Activated B cell treated with CpG ODN at 0.5 μM for 24 hours (primary cell): ENCODE measurements at places on chromosomes 11 and 22.

GRCh38 chr11:66880496-66881450 lies 23.9 kb downstream of the LRFN4 start:
- H3K27me3 ChIP-seq: peaks cover 3% of the 10 kb centered on the region
- no peak for DNase-seq
- H3K27ac ChIP-seq: no peak overlapping the region
- H3K4me3 ChIP-seq: no peak overlapping the region

- H3K36me3 ChIP-seq: no peaks in the 10 kb centered on the region
- H3K27ac ChIP-seq: no peak overlapping the region
- H3K4me1 ChIP-seq: no peaks in the 10 kb centered on the region
- no peak for DNase-seq
- no peak overlapping the region for H3K4me3 ChIP-seq
Observed at GRCh38 chr11:120859552-120860295, 164.2 kb upstream of the TBCEL start.

GRCh38 chr11:86932924-86933875 lies 22.0 kb downstream of the FZD4 start:
- no peak overlapping the region for H3K4me3 ChIP-seq
- no peaks in the 10 kb centered on the region for H3K27me3 ChIP-seq
- no peaks in the 10 kb centered on the region for H3K36me3 ChIP-seq
- DNase-seq: no peak
- H3K4me1 ChIP-seq: no peaks in the 10 kb centered on the region
- H3K27ac ChIP-seq: no peak overlapping the region

DNA sequence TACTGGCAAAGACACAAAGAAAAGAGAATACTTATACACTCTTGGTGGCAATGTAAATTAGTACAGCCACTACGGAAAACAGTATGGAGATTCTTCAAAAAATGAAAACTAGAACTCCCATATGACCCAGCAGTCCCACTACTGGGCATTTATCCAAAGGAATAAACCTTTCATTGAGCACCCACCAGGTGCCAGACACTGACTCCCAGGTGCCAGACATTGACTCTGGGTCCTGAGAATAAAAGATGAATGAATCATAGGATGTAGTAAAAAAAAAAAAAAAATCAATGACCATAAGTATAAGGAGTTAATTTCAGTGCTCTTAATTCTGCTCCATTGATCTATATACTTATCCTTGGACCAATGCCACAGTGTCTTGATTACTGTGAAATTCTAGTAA lies 28.2 kb downstream of the HEPHL1 start:
- no peaks in the 10 kb centered on the region for H3K27me3 ChIP-seq
- H3K4me1 ChIP-seq: no peaks in the 10 kb centered on the region
- DNase-seq: no peak
- no peaks in the 10 kb centered on the region for H3K36me3 ChIP-seq

DNA sequence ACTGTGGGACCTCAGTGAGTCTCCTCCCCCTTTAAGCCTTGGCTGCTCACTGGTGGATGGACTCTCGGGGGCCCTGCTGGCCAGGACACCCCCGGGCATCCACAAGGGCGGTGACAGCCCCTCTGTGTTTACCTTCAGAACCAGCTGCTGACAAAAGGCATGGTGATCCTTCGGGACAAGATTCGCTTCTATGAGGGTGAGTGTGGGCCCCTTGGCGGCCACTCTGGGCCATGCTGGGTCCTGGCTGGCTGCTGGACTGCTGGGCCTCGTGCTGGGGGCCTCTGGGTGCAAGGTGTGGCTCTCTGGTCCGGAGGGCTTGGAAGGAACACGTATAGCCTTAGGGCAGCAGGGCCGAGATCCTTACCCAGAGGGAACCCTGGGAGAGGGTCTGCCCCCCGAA lies 24.4 kb downstream of the PRR5 start:
- H3K27ac ChIP-seq: no peak overlapping the region
- H3K4me3 ChIP-seq: no peak overlapping the region
- peaks cover 14% of the 10 kb centered on the region for H3K36me3 ChIP-seq
- H3K27me3 ChIP-seq: no peaks in the 10 kb centered on the region

DNA sequence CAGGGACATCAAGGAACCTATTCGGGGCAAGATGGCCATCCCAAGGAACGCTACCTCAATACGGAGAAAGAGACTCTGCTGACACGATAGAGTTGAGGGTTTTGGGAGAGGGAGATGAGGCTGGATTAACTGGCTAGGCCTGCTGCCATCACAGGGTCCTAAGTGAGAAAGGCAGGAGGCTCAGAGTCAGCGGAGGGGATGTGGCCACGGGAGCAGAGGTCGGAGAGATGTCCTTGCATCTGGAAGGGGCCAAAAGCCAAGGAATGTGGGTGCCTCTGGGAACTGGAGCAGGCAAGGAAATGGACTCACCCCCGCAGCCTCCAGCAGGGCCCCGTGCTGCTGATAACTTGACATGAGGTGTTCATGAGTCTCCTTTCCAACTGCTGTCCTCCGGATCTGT lies 31.0 kb upstream of the RFPL3 start:
- no peaks in the 10 kb centered on the region for H3K4me1 ChIP-seq
- H3K36me3 ChIP-seq: no peaks in the 10 kb centered on the region
- DNase-seq: no peak
- H3K27me3 ChIP-seq: peaks cover 2% of the 10 kb centered on the region
- H3K27ac ChIP-seq: no peak overlapping the region

DNA sequence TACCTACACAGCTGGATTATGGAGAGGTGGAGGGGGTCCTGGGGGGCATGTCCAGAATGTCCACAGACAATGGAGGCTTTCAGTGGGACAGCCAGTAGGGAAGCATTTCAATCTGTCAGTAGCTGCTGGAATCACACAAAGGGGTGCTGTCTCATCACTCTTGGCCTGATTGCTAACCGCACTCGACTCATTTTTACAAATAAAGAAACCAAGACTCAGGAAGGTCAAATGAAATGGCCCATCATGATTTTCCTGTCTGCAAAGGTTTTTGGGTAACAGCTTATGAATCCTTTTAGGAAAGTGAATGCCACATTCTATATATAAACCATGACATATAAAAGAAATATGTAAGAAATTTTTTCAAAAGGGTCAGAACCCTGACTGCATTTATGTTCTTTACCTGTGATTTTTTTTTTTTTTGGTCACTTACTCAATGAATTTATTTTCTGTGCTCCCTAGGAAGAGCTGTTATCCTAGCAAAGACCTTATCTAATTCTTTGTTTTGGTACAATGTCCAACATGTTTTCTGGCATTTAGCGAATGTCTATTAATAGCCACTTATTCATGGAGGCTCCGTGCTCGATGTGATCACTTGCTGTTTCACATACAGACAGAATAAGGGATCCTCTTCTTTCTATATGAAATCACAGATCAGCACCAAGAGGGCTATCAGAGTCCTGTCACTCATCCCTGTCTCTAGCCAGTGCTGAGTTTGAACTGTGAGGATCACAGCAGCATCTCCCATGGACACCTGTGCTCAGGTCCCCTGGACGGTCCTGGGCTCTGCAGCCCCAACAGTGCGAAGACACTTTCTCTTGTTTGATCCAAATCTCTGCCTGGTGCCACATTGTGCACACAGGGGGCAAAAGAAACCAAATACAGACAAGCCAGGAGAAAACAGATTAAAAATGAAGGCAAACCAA lies 979.7 kb downstream of the NTM start:
- no peaks in the 10 kb centered on the region for H3K4me1 ChIP-seq
- H3K27me3 ChIP-seq: no peaks in the 10 kb centered on the region
- H3K4me3 ChIP-seq: no peak overlapping the region
- no peak overlapping the region for H3K27ac ChIP-seq
- no peaks in the 10 kb centered on the region for H3K36me3 ChIP-seq

DNA sequence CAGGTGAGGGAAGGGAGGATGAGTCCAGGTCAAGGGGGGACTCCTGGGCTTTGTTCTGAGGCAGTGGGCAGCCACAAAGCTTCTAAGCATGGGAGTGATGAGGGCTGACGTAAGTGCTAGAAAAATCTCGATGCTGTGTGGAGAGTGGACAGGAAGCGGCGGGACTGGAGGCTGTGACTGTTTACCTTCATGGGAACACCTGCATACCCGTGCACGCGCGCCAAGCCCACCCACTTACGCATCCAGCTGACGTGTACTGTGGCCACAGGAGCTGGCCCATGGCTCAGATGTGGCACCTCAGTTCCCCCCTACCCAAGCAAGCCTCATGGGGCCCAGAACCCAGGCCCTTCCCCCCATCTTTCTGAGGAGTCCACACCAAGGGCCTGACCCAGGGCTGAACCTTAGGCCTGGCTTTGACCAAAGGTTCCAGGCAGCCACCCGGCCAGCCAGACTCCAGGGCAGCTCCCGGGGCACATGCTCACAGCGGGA lies 14.0 kb downstream of the MYRF start:
- no peak overlapping the region for H3K27ac ChIP-seq
- no peaks in the 10 kb centered on the region for H3K36me3 ChIP-seq
- H3K27me3 ChIP-seq: peaks cover 5% of the 10 kb centered on the region
- no peaks in the 10 kb centered on the region for H3K4me1 ChIP-seq

DNA sequence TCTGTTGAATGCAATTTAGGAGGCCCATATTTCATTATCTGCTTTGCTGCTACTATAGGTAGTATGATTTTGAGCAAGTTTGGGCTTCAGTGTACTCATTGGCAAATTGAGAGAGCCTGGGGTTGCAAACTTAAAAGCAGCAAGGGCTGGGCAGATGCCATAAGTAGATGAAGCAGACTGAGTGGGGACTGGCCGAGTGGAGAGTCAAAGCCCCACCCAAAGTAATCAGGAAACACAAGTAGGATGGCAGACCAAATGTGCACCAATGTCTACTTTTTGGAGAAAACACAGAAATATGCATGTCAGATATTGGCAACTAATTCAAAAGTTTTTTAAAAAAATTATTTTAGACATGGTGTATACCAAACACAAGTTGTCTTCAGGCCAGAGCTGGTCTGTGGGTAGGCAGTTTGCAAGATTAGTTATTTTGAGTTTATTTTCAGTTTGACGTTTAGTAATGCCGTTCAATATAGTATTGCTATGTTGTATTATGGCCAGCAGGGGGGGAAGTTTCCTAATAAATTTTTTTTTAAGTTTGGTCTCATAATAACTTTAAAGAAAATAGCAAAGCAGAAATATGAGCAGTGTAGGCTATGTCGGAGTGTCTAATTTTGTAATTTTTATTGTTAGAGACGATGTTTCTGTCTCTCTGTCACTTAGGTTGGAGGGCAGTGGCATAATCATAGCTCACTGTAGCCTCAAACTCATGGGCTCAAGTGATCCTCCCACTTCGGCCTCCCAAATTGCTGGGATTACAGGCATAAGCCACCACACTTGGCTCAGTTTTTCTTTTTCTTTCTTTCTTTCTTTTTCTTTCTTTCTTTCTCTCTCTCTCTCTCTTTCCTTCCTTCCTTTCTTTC lies 105.1 kb downstream of the HIPK3 start:
- H3K27me3 ChIP-seq: no peaks in the 10 kb centered on the region
- DNase-seq: no peak
- H3K4me3 ChIP-seq: no peak overlapping the region
- H3K4me1 ChIP-seq: no peaks in the 10 kb centered on the region
- no peak overlapping the region for H3K27ac ChIP-seq

DNA sequence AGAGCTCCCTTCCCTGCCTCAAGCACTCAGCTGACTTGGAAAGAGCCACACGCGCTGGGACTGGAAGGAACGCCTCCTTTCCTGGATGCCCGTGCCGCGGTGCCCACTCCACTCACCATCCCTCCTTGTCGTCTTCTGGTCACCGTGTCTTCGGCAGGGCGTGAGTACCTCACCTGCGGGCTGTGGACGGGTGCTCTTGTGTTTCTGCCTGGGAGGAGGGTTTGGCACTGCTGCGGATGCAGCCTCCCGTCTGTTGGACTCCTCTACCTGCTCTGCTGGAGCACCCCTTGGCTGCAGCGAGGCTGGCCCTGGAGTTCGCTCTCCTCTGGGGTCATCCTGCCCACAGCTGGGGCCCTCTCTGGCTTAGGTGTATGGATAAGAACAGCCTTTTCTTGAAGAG lies 612.7 kb downstream of the BRD1 start:
- no peak for DNase-seq
- H3K27me3 ChIP-seq: peaks cover 2% of the 10 kb centered on the region
- no peaks in the 10 kb centered on the region for H3K4me1 ChIP-seq
- H3K27ac ChIP-seq: no peak overlapping the region
- H3K4me3 ChIP-seq: no peak overlapping the region
- H3K36me3 ChIP-seq: no peaks in the 10 kb centered on the region

DNA sequence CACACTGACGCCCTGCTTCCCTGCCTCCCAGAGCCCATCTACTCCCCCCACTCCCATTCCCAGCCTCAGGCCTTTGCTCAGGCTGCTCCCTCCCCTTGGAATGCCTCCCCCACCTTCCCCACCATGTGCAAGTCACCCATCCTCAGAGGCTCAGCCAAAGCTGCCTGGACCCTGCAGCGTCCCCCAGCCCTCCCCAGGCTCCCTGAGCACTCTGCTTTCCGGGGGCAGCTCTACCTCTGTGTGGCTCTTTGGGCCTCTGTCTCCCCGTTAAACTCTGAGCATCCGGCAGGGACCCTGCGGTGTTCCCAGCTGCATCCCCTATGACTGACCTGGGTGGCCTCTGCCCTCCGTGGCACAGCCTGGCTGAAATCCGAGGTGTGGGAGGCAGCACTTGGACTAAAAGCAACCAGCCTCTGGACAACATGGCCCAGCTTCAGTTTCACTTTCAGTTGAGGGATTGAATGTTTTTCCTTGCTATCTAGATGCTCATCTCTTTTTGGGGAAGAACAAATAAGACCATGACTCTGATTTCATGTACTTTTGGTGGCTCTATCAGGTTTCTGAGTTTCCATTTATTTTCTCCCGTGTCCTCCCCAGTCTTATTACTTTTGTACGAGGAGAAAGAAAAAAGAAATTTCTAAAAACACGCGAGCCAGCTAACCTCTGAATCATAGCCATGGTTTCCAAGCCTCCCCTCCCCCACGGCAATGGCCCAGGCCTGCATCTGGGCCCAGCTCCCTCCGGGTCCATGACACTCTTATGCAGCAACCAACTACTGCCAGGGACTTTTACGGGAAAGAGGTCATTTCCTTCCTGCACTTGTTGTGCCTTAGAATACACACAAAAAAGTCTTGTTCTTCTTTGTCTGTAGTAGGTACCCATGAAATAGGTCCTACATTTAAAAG lies 3.8 kb downstream of the APOL3 start:
- H3K27me3 ChIP-seq: no peaks in the 10 kb centered on the region
- H3K36me3 ChIP-seq: peaks cover 28% of the 10 kb centered on the region
- H3K27ac ChIP-seq: peak overlapping the region; percentile 95
- peaks cover 72% of the 10 kb centered on the region for H3K4me1 ChIP-seq

- peaks cover 2% of the 10 kb centered on the region for H3K4me1 ChIP-seq
- no peaks in the 10 kb centered on the region for H3K27me3 ChIP-seq
- no peaks in the 10 kb centered on the region for H3K36me3 ChIP-seq
- no peak overlapping the region for H3K27ac ChIP-seq
Observed at GRCh38 chr11:36438126-36438525, 71.9 kb downstream of the TRAF6 start.

GRCh38 chr22:41672780-41673509 lies 15.7 kb downstream of the SNU13 start:
- no peaks in the 10 kb centered on the region for H3K4me1 ChIP-seq
- peaks cover 56% of the 10 kb centered on the region for H3K36me3 ChIP-seq
- H3K4me3 ChIP-seq: no peak overlapping the region
- H3K27me3 ChIP-seq: no peaks in the 10 kb centered on the region
- DNase-seq: no peak
- H3K27ac ChIP-seq: no peak overlapping the region
